Stimulated activated CD4-positive, alpha-beta T cell treated with anti-CD3 and anti-CD28 coated beads, Interleukin-12 subunit alpha, Interleukin-12 subunit beta, amount 100 ng/mL, for 4 hours (primary cell): ENCODE measurements at places on chromosomes 2 and 18.

DNA sequence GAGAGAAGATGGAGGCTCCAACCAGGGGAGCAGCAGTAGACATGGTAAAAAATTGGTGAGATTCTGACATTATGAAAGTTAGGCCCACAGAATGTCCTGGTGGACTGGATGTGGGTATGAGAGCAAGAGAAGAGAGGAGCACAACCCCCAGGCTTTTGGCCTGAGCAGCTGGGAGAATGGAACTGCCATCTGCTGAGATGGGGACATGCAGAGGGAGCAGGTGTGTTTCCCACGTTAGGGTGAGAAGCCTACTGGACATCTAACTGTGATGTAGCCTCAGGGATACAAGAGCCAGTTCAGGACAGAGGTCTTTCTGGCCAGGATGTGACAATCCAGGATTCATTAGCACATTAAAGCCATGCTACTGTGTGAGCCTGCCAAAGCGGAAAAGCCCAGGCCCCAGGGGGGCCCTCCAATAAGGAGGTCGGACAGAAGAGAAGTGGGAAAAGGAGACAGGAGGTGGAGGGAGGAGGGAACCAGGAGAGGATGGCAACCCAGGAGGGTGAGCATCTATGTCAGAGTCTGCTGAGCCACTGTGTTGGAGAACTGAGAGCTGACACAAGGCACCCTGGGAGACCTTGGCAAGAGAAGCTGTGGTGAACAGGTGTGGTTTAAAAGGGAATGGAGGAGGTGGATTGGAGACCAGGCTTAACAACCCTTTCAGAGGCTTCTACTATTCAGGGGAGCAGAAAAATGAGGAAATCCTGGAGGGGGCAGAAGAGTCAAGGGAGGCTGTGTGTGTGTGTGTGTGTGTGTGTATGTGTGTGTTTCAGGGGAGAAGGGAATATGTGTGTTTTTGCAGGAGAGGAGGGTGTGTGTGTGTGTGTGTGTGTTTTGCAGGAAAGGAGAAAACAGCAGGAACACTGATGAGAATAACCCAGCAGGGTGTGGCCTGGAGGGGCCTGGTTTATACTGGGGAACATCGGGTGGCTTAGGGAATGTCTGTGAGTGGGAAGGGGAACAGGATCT, 10.5 kb downstream of the CYB5A start:
- no peak for DNase-seq

- DNase-seq = no peak
Observed at GRCh38 chr18:21163647-21164547, 52.3 kb upstream of the ROCK1 start.

- DNase-seq = no peak
Observed at GRCh38 chr18:33326975-33327374, 113.5 kb downstream of the CCDC178 start.

- no peak for DNase-seq
Observed at GRCh38 chr2:159960414-159960813, 102.0 kb downstream of the PLA2R1 start.

DNA sequence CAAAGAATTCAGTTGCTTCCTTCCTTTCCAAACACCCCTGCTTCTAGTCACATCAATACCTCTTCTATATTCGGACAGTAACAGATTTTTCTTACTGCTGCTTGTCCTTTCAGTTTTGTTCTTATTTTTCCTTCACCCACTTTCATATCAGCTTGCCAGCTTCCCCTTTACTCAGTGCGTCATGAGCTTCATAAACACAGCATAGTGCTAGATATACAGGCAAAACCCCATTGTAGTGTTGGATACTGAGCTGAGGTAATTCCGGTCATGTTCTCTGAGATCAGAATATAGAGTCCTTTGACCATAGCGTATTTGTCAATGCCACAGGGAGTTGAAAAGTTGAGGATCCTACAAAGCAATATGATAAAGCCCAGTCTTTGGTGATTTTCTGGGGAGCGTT, 2.4 kb downstream of the FARP2 start:
- no peak for DNase-seq

DNA sequence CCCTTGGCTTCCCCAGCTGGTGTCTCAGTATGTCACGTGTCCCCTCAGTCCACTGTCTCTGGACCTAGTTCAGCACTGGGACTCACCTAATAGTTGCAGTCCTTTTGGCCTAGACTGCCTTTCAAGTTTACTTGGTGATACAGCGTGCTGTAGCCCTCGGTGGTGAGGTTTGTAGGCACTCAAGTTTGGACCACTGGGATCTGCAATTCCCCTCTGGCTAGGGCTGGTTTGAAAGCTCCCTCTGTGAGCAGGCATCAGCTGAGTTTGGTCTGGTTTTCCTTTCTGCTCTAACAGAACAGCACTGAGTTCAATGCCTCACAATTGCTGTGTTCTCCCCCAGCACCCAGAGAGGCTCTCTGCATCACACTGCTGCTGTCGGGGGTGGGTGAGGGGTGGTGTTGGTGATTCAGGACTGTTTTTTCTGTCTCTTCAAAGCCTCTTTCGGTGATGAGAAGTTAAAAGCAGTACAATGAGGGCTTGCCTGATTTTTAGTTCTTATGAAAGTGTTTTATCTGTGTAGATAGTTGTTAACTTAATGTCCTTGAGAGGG, 494.2 kb downstream of the TDRD15 start:
- no peak for DNase-seq

GRCh38 chr2:29401994-29402393, 286.8 kb downstream of the CLIP4 start:
- DNase-seq = no peak

GRCh38 chr18:26046419-26047077, 43.9 kb downstream of the SS18 start:
- no peak for DNase-seq

GRCh38 chr2:115165529-115166109, 723.2 kb downstream of the DPP10 start:
- DNase-seq = no peak

GRCh38 chr2:60516383-60516811, 37.1 kb downstream of the BCL11A start:
- DNase-seq = no peak

GRCh38 chr18:22165603-22166068, 3.8 kb upstream of the GATA6 start:
- no peak for DNase-seq

DNA sequence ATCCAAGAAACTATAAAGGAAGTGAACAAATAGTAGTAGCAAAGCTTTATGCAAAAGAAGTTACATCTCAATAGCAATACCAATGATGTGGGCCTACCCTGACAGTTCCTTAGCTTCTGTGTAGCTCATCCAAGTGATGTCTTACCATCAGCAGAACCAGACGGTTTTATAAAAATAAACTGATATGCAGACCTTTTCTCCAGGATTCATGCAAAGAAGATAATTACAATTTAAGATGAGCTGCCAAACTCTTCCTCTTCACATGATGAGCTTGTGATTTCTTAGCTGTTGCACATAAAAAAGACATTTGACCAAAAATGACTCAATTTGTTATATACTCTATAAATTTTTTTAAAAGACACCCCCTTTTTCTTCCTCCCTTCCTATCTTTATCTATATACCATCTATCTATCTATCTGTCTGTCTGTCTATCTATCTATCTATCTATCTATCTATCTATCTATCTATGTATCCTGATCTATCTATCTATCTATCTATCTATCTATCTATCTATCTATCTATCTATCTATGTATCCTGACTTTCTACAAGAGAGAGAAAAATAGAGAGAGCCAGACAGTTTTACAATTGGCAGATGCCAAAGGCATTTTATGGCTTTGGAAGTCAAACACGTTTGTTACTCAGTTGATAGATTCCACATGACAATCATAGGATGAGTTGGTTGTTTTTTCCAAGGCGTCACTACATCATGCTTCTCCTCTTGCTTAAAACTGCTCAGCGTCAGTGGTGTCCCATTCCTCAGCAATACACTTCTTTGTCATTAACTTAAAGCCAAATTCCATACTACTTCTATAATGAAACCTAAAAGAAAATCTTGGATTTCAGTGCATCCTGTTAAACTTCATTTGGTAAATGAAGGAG, 65.9 kb upstream of the ACTR3 start:
- no peak for DNase-seq

DNA sequence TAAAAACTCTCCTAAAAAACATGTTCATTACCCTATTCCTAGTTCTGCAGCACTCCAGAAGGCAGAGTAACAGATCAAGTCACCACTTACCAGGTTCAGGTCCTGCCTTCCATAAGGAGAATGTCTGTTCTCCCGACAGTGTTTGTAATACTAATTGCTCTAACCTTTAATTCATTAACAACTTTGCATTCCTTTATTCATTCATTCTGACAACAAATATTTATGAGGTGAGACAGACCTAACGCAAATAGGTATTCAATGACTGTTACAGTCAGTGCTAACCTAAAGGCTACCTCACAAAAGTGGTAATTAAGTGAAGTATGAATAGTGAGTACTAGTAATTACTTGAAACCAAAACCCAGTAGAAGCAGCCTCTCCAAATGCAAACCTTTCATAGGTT, 224.0 kb downstream of the AFF3 start:
- DNase-seq = no peak

GRCh38 chr18:41561961-41562360, 393.1 kb upstream of the PIK3C3 start:
- DNase-seq = no peak

- no peak for DNase-seq
Observed at GRCh38 chr18:79010802-79011201, 31.2 kb downstream of the SALL3 start.

- DNase-seq = no peak
Observed at GRCh38 chr18:10353791-10354190, 100.6 kb upstream of the APCDD1 start.

DNA sequence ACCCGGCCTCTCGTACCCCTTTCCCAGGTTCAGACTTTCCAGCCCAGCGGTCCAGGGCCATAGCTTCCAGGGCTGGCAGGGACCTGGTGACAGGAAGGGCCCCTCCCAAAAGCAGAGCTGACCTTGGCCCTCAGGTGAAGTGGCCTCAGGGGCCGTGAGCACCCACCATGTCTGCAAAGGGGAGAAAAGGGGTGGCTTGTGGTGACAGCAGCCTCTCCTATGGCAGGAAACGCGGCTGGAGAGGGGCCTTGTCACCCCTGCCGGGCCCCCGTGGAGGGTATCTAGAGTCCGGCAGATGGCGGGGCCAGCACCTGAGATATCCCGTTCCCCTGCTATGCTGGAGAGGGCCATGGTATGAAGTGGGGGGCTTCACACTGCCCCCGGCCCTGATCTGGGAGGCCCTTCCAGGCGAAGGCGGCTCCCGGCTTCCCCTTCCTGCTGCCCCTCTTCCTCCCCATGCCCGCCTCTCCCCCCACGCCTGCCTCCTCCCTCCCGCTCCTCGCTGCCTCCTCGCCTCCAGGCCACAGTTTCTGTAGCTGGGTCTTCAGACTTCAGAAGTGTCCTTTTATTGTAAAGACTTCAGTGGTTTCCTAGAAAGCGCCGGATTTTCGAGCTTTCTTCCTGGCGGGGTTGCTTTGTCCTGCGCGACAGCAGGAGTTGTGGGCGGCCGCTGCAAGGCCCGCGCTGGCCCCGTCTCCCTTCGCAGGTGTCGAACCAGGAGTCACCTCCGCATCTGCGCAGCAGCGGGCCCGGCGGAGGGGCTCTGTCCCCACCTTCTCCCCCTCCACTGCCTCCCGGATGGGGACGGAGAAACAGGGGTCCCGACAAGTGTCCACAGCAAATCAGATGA, 240.5 kb upstream of the MYT1L start:
- DNase-seq = no peak

- DNase-seq = no peak
Observed at GRCh38 chr2:133130548-133131246, 437.6 kb downstream of the NCKAP5 start.
